ENCODE measurements at places on chromosomes 4 and X.

GRCh38 chr4:19844446-19844845 is 407.3 kb upstream of the SLIT2 start:
- no peak for DNase-seq

DNA sequence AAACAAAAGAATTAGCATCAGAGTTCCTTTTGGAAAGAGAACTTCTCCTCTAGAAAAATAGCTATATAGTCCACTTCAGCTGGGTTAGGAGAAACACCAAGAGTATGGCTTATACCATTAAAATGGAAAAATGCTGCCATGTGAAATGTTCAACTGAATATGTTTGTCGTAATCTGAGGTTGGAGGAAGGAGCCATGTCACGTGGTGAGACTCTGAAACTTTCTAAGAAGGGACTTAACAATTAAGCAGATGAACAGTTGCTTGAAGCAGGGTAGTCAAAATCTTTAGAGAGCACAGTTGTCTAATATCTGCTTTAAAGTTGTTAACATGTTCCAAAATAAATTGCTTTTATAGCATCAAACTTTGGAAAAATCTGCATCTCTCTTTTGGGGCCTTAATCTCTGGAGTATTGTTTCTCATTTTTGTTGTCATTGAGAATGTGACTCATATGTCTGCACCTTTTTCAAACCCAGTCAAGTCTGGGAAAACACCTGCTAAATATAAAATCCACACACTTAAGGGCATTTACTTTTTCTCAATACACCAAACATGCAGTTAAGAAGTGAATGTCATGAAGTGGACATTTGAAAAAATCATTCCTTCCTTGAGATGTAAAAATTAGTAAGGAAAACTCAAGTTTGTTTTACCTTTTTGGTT is 168.8 kb upstream of the PDE5A start:
- no peak for DNase-seq

DNA sequence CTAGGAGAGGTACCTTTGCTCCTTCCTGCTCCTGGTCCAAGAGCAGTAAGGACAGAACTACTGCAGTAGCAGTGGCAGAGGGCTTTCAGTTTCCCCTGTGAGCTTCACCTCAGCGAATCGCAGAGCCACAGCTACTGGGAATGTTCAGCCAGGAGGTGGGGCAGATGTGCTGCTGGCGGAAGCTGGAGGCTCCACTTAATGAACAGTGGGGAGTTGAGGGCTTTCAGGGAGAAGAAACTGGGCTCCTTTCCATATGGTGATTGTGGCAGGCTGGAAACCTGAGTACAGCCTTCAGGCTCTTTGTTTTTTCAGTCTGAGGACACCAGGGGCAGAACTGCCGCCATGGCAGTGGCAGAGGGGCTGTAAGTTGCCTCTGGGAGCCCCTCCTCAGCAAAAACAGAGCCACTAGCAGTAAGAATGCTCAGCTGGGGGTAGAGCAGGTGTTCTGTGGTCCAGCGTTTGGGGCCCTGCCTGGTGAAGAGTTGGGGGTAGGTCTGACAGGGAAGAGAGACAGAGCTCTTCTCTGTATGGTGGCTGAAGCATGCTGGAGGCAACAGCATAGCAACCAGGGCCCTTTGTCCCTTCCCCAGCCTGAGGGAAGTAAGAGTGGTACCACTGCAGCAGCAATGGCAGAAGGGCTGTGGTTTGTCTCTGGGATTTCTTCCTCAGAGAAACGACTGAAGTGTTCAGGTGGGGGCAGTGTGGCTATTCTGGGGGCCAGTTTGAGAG is 106.0 kb upstream of the GRXCR1 start:
- no peak for DNase-seq

- DNase-seq, result no peak
Observed at GRCh38 chr4:72627723-72628122, 58.7 kb upstream of the ADAMTS3 start.

GRCh38 chr4:90318193-90318592 is 191.0 kb downstream of the CCSER1 start:
- peak; percentile 31 for DNase-seq

- DNase-seq, result no peak
Observed at GRCh38 chrX:109472939-109473735, 8.7 kb downstream of the GUCY2F start.

GRCh38 chr4:155666344-155667221 is at the start of gene GUCY1A1:
TSS of gene GUCY1A1 (plus strand) at chr4:155666848. CDS start at chr4:155696868, 30,020 bp downstream.
- DNase-seq, result no peak

- no peak for DNase-seq
Observed at GRCh38 chrX:78595901-78596502, 63.1 kb downstream of the RTL3 start.

DNA sequence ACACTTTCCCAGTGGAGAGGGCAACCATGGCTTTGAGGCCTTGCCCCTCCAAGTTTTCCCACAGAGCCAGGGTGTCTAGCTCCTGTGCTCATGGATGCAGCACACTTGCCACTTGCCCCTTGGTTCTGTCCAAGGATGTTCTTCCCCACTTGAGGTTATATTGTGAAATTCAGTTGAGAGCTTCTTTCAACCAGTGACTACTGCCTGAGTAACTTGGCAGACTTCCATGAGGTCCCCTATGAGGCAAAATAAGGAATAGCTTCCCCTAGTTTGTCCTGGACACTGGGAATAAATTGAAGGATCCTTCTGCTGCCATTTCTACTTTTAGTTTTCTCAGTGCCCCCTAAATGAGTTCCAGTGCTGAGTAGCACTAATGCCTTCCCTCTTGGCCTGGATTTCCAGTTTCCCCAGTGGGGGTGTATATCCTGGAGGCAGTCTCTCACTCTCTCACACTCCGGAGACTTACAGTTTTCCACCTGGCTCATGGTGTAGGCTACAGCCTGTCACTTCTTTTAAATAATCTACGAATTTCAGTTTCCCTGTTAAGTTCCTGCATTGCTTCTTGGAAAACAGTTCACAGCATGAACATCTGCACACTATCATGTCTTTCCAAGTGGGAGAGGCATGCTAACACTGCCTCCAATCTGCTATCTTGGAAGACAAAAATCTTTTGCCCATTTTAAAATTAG is 36.4 kb upstream of the ADH4 start:
- DNase-seq, result peak; percentile 30

- no peak for DNase-seq
Observed at GRCh38 chr4:92339676-92340075, 35.9 kb downstream of the GRID2 start.

- no peak for DNase-seq
Observed at GRCh38 chrX:115606861-115607260, 45.9 kb downstream of the PLS3 start.

GRCh38 chrX:19889582-19890342 is 2.4 kb upstream of the SH3KBP1 start:
- DNase-seq, result no peak
